Stimulated activated CD4-positive, alpha-beta T cell treated with anti-CD3 and anti-CD28 coated beads, Interleukin-4, amount 100 ng/mL, for 24 hours (primary cell): ENCODE measurements at places on chromosomes 2 and 18.

DNA sequence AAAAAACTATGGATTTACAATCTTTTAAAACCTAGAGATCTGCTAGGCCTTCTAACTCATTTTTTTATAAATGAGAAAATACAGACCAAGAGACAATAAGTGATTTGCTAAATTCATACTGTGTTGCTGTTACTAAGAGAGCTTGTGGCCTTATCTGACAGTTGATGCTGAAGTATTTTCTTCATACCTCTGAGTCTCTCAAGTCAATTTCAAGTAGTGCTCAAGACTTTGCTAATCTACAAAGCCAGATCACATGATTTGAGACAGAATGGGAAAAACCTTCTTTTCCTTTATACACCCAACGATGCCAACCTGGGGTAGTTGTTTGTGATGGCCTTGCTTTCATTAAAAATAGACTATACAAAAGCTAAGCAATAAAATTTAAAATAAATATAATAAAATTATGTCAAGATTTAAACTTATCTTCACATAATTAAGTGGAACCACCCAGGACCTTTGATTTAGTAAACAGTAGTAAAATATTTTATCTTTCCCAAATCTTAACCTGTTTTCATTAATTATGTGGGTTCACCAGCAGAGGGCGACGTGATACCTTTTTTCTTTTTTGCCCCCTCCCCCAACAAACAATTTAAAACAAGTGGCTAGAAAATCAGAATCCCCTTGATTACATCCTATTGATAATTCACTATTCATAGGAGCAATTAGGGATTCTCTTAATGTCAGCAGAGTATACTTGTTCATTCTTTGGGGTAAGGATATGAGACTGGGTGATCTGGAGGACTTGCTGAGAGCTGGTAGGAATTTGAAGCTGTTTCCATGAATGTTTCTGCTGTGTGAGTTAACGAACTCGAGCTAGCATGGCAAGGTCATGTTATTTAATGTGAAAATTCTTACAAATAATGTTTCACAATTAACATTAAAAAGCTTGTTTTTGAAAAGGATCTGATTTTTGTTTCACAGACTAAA is 49.6 kb upstream of the SLC5A7 start:
- DNase-seq = no peak

- DNase-seq = peak; percentile 72
These were observed 106.9 kb downstream of the FBXO15 start for GRCh38 chr18:74040459-74041332.

GRCh38 chr2:165803123-165803760 is 9.2 kb upstream of the GALNT3 start:
- DNase-seq = no peak

GRCh38 chr2:7513834-7514233 is 596.6 kb downstream of the RNF144A start:
- DNase-seq = no peak

GRCh38 chr18:37465958-37466357 is 99.6 kb downstream of the CELF4 start:
- DNase-seq = no peak
